Fibroblast of upper back skin (primary cell): ENCODE measurements at places on chromosomes 13 and 19.
A peak's percentile ranks its signal among the peaks of the same experiment; 100 is the strongest.

DNA sequence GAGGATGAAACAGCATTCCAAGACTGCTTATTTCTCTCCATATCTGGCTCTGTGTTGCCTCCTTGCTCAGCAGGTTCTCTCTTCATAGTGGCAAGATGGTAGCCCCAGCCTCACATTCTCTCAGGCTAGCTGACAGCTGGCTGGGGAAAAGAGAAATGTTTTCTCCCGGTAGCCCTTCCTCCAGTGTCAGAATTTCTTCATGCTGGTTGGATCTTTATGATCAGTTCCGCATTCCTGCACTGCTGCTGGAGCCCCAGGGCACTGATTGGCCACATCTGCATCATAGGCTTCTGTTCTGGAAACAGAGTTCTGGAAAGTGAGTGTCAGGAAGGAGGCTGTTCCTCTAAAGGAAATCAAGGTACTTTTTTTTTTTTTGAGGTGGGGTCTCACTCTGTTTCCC is 24.6 kb downstream of the POP4 start:
- peak; percentile 25 for DNase-seq

- no peak for DNase-seq
Observed at GRCh38 chr13:28542804-28543203, 47.9 kb upstream of the FLT1 start.

DNA sequence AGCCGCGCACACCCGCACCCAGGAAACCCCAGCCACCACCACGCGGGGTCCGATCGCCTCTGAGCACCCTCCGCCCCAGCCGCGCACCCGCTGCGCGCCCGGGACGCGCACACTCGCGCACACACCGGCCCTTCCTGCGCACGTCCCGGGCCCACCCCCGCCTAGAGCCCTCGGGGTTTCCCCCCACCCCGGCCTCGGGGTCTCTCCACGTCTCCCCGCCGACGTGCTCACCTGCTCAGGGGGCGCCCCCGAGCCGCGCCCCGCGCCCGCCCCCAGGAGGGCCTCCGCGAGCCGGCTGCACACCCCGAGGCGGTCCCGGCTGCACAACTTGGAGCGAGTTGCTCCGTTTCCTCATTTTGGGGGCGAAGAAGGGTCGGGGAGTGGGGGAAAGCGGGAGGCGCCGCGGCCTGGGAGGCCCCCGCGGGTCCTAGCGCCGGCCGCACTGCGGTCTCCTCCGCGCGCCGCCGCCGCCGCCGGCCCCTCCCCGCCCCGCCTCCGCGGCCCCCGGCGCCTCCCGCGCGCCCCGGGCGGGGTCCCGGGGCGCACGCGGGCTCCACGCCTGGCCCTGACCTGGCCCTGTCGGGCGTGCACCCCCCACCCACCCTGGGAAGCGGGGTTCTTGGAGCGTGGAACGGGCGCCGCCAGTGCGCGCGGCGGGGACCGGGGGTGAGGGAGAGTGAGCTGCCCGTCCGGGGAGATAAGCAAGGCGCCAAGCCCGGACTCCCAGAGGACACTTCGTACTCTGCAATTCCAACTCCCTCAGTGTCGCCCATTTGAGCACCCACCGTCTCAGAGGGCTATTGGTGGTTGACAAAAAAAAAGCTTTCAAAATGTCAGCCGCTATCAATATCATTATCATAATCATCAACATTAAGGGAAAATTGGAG is at the start of gene MATK:
TSS of gene MATK (minus strand) at position 444 of the 887 bp plus-strand sequence. CDS start 1,246 bp downstream, outside the sequence.
- no peak for DNase-seq

DNA sequence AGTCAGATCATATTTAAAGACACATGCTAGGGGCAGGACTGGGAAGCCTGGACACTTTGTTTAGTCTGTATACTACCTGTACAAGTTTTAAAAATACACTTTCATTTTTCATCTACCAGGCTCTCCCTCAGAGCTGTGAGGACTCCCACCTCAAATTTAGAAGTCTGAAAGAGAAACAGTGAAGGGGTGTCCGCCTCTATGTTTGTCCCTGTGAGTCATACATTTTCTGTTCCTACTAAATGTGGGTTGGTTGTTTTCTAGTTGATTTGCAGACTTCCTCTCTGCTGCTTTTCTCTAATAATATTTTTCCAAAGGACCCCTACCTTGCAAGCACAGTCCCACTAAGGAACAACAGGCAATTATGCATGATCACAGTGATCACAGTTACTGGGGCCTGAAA is 110.5 kb downstream of the ENOX1 start:
- no peak for DNase-seq

GRCh38 chr19:8518536-8518935 is 4.6 kb upstream of the ZNF414 start:
- no peak for DNase-seq

DNA sequence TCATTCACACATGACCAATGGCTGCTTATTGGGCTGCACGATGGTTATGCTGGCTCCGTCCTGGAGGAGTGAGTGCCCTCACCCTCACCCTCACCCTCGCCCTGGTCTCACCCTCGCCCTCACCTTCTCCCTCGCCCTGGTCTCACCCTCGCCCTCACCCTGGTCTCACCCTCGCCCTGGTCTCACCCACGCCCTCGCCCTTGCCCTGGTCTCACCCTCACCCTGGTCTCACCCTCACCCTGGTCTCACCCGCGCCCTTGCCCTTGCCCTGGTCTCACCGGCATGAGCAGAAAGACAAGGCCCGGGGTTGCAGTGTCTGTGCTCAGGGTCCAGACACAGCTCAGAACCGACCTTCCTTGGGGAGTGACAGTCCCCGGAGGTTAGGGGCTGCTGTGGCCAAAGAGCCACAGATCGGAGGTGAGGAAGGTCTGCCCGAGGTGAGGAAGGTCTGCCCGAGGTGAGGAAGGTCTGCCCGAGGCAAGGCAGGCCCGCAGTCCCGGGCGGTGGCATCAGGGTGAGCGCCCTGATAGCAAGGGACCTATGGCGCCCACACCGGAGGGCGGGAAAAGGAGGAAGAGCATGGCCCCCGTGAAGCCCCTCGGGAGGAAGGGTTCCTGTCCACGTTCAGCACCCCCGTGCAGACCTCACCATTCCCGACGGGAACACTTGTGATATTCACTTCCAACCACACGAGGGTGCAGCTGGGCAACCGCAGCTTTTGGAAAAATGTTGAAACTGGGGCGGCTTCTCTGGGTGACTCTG is 65.6 kb downstream of the MCF2L start:
- DNase-seq: peak; percentile 58

DNA sequence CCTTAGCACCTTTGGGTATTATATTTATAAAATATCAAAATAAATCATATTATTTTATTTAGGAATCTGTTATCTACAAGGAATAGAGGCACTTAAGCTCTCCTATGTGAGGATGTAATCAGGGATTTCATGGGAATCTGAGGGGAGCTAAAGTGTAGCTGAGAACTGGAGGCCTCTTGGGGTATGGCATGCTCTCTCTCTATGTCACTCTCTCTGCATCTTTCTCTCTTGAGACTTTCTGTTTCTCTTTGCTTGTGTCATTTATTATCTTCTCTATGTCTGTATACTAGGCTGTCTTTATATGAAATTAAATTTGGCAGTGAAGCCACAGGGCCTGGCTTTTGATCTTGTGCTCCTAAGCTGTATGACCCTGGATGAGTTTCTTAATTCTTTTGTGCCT is 37.7 kb upstream of the SCEL start:
- DNase-seq: no peak

DNA sequence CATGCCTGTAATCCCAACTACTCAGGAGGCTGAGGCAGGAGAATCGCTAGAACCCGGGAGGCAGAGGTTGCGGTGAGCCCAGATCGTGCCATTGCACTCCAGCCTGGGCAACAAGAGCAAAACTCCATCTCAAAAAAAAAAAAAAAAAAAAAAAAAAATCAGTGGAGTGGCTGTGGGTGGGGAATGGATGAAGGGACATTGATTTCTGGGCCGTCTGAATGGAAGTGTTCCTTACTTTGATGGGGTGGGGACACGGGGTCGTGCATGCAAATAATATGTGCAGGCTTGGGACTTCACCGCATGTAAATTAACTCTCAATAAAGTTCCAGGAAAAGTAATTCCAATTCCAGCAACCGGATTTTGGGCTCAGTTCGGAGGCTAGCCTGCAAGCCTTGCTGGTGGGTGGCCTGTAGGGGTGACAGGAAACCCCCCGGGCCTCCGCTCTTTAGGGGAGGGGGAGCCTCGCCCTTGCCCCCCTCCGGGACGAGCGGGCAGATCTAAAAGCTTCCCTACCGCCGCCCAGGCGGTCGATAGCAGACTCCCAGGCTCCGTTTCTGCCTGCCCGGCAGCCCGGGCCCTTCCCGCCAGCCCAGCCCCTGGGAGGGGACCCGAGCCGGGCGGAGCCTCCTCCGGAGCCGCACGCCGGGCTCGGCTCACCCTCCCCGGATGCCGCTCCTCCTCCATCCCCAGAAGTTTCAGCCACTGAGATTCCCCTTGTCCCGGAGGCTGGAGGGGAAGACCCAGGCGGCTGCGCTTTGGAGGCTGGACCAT is 48.0 kb upstream of the ADGRE5 start:
- peak; percentile 22 for DNase-seq

DNA sequence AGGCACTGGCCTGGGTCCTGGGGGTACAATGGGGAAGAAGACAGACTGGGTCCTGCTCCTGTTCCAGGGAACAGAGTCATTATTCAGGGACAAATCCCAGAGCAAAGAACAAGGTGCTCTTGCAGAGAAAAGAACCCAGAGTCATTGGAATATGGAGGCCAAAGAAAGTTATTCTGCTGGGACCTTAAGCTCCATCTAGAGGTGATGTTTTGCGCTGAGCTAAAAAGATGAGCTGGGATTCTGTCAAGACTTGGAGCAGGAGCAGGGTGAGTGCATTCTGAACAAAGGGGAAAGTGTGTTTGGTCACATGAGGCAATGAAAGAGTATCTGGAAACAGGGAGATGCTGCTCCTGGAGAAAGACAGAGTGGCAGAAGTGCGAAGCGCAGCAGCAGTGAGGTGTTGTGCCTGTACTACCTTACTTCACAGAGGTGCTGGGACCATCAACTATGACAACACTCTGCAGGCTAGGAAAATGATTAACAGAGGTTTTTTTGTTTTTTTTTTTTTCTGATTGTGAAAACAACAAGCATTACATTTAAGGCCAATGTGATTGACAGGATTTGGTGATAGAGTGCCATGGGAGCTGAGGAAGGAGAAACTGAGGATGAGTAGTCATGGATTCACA is 95.3 kb upstream of the TNFSF11 start:
- peak; percentile 16 for DNase-seq

- peak; percentile 100 for DNase-seq
Observed at GRCh38 chr13:100392709-100393630, 195.6 kb downstream of the GGACT start.

- no peak for DNase-seq
Observed at GRCh38 chr13:41809962-41810361, 150.9 kb downstream of the VWA8 start.

DNA sequence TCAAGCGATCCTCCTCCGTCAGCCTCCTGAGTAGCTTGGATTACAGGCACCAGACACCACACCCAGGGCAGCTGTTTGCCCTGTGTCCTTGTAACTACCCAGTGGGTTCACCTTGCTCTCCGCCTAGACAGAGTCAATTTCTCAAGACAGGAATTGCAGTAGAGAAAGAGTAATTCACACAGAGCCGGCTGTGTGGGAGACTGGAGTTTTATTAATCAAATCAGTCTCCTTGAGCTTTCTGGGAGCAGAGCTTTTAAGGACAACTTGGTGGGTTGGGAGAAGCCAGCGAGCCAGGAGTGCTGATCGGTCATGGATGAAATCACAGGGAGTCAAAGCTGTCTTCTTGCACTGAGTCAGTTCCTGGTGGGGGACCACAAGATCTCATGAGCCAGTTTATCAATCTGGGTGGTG is 20.6 kb upstream of the ADGRE1 start:
- no peak for DNase-seq
